ENCODE measurements at places on chromosomes 4 and X.

GRCh38 chr4:108118505-108118904, 50.2 kb downstream of the LEF1 start:
- peak; percentile 34 for DNase-seq

DNA sequence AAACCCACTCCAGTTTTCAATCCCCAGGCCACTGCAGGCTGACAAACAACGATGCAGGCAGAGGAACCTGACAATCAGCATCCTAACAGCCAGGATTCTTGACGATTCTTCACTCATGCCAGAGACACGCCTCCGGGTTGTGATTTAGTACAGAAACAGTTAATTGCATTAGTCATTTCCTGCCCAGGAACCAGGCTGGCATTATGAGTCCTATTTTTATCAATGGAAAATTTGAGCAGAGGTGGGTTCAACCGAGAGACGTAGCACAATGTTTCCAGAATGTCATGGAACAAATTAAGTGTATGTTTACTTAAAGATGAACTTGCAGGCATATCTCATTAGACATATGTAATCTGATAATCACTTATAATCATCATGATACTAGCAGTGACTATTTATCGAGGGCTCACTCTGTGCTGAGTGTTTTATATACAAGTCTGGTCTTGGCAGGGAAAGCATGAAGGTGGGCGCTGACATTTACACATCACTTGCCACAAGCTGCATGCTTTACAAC, 159.7 kb downstream of the NSUN7 start:
- peak; percentile 66 for DNase-seq

- DNase-seq: no peak
Measured at GRCh38 chr4:1056671-1057402, 45.4 kb downstream of the FGFRL1 start.

DNA sequence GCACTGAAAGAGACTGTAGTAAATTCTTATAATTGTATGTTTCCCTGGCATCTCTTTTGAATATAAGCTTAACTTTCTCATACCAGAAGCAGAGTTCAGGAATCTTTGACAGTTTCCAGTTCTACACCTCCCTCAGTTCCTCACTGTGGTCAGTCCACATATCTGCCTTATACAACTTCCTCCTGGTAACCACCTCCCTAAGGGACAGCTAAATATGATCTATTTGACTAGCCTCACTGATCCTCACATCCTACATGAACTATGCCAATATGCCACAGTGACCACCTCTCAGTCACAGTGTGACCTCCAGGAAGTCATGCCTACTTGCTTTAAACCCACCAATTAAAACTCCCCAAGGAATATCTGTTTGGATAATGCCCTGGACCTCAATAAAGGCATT, 51.6 kb upstream of the HDAC8 start:
- DNase-seq: no peak

DNA sequence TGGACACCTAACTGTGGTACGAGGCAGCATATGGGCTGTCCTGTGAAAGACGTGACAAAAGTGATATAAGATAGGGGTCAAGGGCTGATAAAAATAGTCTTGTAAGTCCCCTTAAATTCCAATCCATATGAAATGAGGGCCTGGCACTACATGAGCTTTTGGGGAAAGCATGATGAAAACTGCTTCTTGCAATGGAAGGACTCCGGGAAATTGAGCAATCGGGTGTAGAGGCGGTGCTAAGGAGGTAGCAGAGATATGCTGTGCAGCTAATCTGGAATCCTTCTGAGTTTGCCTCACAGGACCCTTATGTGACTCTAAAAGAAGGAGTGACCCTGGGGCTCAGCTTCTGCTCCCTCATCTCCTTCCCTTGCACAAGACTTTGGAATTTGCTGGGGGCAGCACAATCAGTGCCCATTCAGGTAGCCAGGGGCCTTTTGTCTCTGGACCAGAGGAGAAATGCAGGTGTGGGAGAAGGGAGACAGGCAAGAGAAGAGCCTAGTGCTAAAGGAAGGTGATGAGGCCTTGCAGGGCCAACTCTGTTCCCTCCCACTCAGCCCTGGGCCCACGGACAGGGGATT, 12.8 kb downstream of the CLDN2 start:
- no peak for DNase-seq

DNA sequence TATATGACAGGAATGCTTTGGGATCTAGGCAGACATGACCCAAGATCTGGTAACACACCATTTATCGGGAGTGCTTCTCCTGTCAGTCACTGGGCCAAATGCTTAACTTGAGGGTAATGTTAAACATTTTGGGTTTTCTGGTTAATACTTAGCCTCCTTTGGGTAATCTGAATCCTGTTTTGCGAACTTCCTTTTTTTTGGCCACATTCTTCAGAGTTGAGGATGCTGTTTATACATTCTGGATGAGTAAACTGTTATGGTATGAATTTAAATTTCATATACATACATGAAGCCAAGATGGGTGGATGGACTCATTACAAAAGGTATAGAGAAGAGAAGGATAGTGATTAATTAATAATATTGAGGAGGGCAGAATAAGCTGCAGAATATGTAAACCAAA, 36.1 kb downstream of the MID1IP1 start:
- no peak for DNase-seq

- peak; percentile 44 for DNase-seq
Measured at GRCh38 chr4:109559983-109560686, at the start of gene MCUB. Gene MCUB, plus strand, starts transcription at chr4:109560246. Its CDS starts 92 bp downstream, at chr4:109560338.

DNA sequence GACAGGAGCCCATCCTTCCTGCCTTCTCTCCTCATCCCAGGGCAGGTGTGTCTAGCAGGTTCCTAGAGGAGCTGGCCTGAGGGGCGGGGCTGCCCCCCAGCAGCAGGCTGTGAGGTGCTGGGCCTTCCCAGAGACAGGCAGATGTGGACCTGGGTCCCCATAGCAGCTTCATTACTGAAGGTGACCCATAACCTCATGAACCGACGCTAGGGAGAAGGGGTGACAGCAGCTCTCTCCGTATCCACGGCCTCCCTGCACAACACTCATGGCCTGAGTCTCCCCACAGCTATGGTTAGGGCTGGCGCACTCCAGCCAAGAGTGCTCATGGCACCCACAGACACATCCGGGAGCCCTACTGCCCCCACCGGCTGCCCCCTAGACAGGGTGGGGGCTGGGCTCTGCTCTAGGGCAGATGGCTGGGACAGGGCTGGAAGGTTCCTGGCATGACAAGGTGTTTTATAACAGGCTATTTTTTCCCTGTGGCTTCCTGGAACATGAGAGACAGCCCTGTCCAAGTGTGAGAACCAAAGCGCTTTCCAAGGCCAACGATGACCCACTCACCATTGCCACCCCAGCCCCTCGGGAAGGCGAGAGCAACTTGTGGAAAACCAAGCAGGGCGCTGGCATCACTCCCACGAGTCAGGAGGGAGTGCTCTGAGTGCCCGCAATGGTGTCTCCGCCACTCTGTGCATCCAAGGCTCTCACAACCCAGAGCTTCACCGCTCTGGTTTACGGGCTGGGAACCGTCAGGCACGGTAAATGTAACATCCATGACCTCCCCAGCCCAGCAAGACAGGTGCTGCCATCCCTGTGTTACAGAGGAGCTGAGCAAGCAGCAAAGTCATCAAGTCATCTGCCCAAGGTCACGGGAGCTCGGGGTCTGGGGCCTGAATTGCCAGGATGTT, 59.8 kb downstream of the ACOX3 start:
- DNase-seq: no peak

DNA sequence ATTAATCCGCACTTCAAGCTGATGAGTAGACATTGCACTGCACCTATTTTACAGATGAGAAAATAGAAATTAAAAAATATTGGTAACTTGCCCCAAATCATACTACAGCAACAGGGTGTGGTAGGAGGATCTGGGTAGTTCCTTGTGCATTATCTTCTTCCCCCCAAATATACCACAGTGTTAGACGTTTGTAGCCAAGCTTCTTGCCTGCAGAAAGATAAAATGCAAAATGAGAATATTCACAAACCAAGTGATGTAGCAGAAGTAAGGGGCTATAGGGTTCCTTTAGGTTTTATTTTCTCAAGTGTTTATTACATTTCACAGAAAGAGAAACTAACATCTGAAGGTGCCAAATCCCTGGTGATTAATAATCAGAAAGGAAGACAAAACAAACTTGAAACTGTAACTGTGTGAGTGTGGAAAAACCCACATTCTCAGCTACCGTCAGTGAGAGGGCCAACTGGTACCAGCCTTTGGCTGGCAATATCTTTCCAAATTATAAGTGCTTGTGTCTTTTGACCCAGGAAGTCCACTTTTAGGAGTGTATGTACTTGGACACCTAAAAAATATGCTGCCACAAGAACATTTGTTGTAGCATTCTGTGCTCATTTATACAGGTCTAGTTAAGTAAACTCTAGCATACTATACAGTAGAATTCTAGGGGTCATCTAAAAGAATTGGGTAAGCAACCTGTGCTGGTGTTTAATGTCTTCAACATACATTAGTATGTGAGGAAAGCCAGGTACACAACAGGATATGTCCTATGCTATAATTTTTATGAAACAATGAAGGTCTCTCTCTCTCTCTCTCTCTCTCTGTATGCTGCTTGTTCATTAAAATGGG, 6.7 kb upstream of the CD38 start:
- no peak for DNase-seq

DNA sequence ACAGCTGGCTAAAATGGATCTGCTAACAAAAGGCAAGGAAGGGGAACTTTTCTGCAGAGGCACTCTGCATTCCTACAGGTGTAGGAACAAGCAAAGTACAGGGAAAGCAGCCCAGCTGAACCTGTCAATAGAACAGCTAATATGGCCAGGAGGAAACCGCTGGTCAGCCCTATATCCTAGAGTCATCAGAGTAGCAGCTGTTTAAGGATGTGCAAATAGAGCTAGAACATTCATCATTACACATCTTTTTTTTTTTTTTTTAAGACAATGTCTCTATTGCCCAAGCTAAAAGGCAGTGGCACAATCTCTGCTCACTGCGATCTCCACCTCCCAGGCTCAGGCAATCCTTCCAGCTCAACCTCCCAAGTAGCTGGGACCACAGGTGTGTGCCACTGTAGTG, 163.0 kb downstream of the BTC start:
- no peak for DNase-seq

- DNase-seq: no peak
Measured at GRCh38 chrX:64850371-64851082, 125.7 kb downstream of the ZC4H2 start.

GRCh38 chr4:110624904-110625494, 2.1 kb upstream of the PITX2 start:
- no peak for DNase-seq

DNA sequence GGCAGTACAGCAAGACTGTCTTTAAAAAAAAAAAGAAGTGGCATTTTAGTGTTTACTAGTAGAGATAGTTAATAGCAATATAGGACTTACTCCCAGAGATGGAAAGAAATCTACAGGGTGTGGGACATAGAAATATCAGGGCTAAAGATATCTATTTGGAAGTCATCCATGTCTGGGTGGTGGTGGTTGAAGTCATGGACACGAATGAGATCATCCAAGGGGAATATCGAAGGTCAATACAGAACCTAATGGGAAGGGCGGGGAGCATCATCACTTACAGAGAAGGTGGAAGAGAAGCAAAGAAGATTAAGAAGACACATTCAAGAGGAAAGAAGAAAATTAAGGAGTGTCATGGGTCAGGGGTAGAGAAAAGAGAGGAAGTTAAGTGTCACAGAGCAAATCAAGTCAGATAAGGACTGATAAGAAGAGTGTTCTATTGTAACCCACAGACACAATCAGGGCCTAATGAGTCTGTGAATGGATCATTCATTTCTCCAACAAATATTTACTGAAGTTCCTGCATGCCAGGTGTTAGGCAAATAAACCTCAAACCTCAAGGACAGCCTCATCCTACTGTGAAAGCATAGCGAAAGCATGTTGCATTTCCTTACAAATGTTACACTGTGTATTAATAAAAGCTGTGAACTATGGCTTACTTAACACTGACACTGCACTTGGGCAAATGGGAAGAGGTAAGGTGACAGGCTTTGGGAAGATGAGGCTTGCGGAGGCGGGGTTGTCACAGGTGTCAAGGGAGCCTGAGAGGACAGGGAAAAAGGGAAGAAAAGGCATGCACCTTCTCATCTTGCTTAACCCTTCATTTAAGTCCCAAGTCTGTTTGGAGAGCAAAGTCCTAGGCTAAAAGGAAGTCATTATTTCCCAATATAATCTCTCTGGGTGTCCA, 65.3 kb downstream of the ELOVL6 start:
- DNase-seq: no peak

DNA sequence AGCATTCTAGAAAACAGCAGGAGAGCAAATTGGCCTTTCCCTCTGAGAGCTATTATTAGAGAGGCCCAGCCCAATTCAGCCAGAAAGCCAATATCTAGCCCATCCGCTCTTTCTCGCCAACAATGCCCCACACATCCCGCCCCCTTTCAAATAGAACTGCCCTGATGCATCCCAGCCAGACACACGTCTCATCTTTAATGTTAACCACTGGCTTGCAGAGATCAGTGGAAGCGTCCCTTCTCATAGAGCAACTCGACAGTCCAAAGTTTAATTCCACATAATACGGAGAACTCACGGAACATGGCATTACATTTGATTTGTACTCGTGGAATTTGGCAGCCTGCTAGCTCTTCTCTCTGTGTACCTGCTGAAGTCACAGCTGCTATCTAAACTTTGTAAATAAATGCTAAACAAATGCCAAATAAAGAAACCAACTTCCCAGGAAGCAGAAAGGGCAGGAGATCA, 304.4 kb downstream of the DHX15 start:
- DNase-seq: no peak

DNA sequence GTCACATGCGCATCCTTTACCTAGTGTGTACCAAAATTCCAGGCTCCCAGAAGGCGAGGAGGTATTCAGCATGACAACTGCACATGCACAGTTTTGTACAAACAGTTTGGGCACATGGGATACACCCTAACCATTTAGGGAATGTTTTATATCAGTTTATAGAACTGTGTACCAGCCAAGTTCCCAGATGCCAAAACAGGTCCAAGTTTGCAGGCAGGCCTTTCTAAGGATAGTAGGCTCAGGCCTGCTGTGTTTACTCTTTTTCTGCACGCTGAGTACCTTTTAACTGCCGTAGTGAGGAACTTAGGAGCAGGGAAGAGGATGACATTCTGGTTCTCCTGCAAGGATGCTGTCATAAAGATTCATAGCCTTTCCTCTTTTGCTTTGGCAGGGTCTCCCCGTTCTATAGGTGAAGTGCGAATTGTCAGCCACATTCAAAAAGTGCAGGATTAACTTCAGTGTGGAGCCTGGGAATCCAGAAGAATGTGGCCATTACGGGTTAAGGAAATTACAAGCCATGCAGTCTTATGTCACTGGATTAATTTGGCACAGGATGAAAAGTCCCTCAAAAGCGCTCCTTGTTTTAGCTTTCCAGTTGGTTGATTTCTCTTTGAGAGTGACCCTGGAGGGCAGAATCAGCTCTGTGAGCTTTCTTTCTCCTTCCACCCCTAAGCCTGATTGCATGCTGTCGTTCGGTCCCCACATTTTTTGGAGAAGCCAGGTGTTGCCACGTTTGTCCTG, 259.8 kb downstream of the ARHGAP10 start:
- DNase-seq: no peak

- peak; percentile 43 for DNase-seq
Measured at GRCh38 chrX:41441934-41442823, 5.0 kb upstream of the NYX start.
